Foreskin melanocyte (primary cell): ENCODE measurements at places on chromosomes 12 and 14.

DNA sequence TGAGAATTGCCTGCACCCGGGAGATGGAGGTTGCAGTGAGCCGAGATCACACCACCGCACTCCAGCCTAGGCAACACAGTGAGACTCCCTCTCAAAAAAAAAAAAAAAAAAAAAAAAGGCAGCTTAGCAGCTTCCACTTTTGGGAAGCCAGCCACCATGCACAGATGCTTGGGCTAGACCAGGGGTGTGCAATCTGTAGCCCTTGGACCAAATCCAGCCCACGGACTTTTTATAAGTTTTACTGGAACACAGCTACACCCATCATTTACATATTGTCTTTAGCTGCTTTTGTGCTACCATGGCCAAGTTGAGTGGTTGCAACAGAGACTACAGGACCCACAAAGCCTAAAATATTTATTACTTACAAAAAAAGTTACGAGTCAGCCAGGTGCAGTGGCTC lies 6.7 kb downstream of the CIT start:
- DNase-seq = no peak

DNA sequence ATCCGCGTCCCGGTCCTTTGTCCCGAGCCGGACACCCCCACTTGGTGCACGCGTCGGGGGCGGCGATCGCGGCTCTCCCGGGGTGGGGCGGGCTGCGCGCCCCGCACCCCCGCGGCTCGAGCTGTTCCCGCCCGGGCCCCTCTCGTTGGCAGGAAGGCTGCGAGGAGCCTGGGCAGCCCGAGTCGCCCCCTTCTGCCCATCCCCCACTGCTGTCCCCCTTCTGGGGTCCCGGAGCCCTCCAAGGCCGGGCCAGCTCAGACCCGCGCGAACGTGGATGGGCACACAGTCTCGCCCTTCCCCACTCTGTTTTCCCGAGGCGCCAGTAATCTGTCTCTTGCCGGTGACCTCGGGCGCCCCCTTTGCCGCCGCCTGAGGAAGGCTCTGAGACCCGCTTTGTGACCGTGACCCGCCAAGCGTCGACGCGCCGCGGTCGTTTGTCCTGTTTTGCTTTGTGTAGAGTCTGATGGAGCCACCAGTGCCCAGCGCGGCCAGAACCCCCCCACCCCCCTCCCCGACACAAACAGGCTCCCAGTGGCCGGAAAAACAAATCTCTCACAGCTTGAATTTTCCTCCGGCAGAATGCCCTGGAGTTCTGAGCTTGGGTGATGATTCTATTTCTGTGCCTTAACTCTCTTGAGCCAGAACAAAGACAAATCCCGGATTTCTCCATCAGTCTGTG lies 610 bp downstream of the C14orf132 start:
- peak; percentile 10 for DNase-seq

- DNase-seq = no peak
Measured at GRCh38 chr12:25713264-25713663, 160.2 kb upstream of the LMNTD1 start.

GRCh38 chr12:8080120-8080519 lies 2.0 kb upstream of the NECAP1 start:
- DNase-seq = no peak

DNA sequence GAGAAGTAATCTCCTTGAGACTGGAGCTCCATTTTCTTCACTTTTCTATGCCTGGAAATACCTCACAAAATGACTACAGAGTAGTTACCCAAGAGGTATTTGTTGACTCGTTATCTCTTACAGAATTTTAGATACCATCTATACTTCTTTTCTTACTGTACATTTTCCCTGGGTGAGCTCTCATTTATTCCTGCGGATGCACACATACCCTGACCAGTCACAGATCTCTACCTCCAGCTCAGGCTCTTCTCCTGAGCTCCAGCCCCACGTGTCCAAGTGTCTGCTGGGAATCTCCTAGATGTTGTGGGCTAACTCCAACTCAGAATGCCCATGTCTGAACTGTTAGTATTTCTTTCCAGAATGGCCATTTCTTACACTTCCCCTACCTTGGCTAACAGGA lies 403.1 kb downstream of the RAD51B start:
- no peak for DNase-seq

GRCh38 chr12:20183563-20183962 lies 184.8 kb upstream of the PDE3A start:
- no peak for DNase-seq

GRCh38 chr14:47300796-47301195 lies 374.6 kb downstream of the MDGA2 start:
- no peak for DNase-seq

DNA sequence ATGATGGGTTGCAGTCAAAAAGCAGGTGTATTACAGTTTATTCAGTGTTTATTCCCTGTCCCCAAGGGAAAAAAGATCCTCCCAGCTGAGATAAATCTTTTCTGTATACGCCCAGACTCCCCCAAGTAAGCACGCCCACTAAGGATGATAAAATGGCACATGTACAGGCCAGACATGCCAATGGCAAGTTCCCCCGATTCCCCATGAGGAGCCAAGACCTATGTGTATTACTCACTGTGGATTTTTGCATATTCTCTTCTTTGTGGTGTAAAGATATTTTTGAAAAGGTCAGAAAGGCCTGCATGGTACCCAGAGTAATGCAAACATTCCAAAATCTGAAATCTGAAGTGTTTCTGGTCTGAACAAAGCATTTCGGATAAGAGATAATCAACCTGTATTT lies 22.2 kb downstream of the NR2C1 start:
- no peak for DNase-seq

DNA sequence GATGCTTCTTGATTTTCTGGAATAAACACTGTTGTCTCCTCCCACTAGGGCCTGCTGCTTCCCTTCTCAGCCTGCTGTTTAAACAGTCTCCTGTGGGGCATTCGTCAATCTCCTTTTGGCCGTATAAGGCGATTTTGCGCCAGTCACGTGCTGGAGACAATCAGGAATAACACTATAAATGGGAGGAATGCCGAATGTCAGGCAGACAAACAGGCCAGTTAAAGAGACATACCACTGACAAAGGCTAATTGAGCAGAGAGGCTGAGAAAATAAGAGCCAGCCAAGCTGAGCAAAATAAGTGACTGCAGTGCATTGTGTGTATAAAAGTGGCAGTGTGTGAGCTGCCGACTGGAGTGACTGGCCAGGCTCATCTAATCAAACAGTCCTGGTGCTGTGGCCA lies 23.3 kb downstream of the DMAC2L start:
- peak; percentile 99 for DNase-seq

- no peak for DNase-seq
Measured at GRCh38 chr12:49413796-49414195, 46.5 kb downstream of the SPATS2 start.

DNA sequence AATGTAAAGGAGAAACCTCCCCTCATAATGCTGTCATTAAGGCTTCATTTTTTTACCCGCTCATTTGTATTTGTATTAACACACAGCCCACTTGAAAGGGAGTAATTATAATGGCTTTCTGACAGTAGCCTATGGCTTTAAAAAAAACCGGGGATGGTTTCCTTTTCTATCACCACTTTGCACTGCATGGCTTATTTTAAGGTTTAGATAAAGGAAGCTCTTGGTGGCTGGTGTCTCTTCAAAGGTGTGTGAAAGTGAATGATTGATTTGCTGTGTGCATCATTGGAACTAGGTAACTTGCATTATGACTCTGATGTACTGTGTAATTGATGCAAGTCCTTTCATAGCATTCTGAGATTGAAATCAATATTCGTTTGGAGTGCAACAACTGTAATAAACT lies 80.7 kb downstream of the NPAS3 start:
- no peak for DNase-seq

GRCh38 chr12:97595426-97595831 lies 132.8 kb downstream of the RMST start:
- DNase-seq = no peak

DNA sequence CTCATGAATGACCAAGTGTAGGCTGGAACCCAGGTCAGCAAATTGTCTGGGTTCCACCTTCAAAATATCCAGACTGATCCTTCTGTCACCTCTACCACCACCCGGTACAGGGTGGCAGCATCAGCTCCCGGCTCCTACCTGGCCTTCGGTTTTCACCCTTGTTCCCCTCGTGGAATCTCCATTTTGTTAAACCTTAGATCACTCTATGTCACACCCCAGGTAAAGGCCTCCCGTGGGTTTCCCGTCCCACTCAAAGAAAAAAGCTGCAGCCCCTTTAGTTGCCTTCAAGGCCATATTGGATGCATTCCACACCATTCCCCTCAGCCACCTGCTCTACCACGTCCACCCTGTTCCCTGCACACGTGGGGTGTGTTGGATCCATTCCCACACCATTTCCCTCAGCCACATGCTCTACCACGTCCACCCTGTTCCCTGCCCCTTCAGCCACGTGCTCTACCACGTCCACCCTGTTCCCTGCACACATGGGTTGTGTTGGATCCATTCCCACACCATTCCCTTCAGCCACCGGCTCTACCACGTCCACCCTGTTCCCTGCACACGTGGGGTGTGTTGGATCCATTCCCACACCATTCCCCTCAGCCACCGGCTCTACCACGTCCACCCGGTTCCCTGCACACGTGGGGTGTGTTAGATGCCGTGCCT lies 23.8 kb downstream of the SLC6A13 start:
- DNase-seq = no peak

- DNase-seq = peak; percentile 41
Measured at GRCh38 chr14:73245480-73246325, 8.4 kb downstream of the PAPLN start.

DNA sequence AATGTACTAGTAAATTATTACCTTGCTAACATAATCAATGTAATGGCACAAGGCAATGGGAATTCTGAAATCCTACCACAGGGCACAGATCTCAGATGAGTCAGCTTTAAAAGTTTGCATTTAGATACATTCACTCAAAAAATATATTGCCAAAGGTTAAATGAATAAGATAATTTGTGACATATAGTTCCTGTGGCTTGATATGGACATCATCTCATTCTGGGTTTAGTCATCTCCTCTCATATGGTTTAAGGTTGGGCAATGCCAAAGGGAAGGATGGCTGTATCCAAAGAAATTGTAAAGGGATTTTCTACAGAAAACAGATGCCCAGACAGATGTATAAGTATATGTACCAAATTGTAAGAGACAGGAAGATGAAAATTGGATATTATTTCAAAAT lies 1065.0 kb downstream of the LRFN5 start:
- no peak for DNase-seq

- DNase-seq = peak; percentile 70
Measured at GRCh38 chr14:93007225-93007997, 84.5 kb downstream of the CHGA start.

- DNase-seq = no peak
Measured at GRCh38 chr12:26740991-26741390, 92.0 kb downstream of the ITPR2 start.

DNA sequence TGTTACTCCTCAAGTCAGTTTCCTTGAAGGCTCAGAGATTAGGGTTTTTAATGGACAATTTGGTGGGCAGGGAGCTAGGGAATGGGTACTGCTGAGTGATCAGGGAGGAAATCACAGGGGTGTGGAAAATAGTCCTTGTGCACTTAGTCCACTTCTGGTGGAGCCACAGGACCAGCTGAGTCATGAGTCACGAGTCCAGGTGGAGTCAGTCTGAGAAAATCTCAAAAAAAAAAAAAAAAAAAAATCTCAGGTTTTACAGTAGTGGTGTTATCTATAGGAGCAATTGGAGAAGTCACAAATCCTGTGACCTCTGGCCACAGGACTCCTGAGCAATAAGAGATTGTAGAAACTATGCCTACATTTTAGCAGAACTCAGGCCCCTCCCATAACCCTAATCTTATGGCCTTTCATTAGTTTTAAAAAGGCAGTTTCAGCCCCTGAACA lies 28.2 kb upstream of the AMN1 start:
- no peak for DNase-seq

DNA sequence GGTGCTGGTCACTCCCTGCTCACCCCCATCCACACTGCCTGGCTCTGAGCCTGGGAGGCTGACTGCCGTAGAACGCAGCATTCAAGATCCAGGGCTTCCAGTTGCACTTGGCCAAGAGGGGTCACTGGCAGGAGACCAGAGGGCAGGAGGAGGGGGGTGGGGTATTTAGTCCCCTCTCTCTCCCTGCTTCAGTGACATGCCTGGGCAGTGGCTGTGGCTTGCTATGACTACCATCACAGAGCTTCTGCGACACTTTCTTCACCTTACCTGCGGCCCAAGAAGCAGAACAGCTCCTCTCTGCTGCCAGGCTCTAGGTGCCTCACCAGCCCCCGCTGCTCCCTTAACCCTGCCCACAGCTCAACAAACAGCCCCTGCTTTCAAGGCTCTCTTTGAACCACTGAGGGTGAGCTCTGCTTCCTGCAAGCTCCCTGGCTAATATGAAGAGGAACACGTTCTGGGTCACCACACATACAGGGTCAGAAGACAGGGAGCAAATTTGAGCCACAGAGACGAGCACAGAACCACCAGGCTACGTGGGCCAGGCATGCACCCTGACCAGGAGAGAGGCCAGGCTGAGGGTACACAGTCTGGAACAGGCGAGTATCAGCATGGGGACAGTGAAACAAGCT lies 55.7 kb downstream of the ITPK1 start:
- no peak for DNase-seq

DNA sequence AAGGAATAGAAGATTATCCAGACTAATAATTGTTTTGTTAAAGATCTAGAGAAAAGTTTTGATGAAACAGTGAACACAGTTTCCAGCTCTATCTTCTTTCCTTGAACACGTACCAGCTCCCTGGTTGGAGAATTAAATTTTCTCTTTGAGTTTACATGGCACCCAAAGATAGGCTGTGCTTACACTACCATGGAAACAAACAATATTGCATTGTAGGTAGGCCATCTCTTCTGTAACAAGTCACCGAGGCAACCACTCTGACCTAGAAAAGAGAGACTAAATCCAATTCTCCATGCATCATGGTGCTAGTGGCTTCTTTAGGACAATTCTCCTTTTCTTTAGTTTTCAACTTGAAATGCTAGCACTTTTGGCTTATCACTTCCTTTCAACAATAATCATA lies 9.9 kb downstream of the BMAL2 start:
- no peak for DNase-seq

GRCh38 chr14:23829736-23830471 lies 123.7 kb upstream of the DHRS4 start:
- peak; percentile 63 for DNase-seq

- DNase-seq = no peak
Measured at GRCh38 chr12:120978296-120979219, at the start of gene HNF1A. TSS of gene HNF1A (plus strand) at chr12:120978543. CDS start at chr12:120978769, 226 bp downstream.

GRCh38 chr12:53324113-53324778 lies 2.8 kb upstream of the AAAS start:
- no peak for DNase-seq

GRCh38 chr14:50085570-50086320 lies 30.6 kb downstream of the VCPKMT start:
- DNase-seq = no peak

- no peak for DNase-seq
Measured at GRCh38 chr12:115639648-115640012, 637.9 kb downstream of the MED13L start.

DNA sequence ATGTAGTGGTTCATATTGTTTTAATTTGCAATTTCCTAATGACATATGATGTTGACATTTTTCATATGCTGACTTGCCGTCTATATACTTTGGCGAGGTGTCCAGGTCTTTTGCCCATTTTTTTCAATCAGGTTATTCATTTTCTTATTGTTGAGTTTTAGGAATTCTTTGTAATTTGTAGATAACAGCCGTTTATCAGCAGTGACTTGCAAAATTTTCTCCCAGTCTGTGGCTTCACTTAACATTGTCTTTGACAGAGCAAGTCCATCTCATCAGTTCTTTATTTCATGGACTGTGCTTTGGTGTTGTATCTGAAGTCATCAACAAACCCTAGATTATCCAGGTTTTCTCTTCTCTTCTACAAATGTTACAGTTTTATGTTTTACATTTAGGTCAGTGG lies 12.6 kb upstream of the KLHDC2 start:
- DNase-seq = no peak

- no peak for DNase-seq
Measured at GRCh38 chr12:45208604-45209487, 7.0 kb upstream of the ANO6 start.
